ENCODE measurements at places on chromosomes 4 and X. TPM values are rescaled to one million over a fixed set of nuclear protein-coding genes. Genes with fewer than 3 reads are reported as not detected.

- no peak for DNase-seq
These were observed 156.6 kb downstream of the GRIA3 start for GRCh38 chrX:123340696-123341095.

GRCh38 chr4:12635629-12636028 lies 848.5 kb downstream of the RAB28 start:
- no peak for DNase-seq

ALAS2 gene
- total RNA-seq = 4.6 TPM

DNA sequence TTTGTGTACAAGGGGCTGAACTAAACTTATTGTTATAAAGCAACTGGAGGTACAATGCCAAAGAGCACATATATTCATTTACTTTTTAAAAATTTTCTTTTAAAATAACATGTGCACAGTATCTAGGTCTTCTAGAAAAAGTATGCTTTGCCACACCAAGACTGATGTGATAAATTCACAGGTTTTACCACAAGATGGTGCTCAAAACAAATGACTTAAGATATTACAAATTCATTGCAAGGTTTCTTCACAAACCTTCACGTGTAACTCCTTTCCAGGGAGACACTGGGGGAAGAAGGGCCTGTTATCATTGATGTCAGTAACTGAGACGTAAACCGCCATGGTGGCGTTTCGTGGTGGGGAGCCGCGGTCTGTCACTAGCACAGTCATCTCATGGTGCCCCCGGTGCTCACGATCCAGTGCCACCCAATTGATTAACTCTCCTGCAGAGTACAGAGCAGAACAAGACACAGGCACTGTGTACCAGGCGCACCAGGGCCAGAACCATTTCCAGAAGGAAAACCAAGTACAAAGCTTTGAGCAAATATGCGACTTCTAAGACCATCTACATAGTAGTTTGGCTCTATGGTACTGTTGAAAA lies 162.2 kb downstream of the DCHS2 start:
- DNase-seq = no peak

DNA sequence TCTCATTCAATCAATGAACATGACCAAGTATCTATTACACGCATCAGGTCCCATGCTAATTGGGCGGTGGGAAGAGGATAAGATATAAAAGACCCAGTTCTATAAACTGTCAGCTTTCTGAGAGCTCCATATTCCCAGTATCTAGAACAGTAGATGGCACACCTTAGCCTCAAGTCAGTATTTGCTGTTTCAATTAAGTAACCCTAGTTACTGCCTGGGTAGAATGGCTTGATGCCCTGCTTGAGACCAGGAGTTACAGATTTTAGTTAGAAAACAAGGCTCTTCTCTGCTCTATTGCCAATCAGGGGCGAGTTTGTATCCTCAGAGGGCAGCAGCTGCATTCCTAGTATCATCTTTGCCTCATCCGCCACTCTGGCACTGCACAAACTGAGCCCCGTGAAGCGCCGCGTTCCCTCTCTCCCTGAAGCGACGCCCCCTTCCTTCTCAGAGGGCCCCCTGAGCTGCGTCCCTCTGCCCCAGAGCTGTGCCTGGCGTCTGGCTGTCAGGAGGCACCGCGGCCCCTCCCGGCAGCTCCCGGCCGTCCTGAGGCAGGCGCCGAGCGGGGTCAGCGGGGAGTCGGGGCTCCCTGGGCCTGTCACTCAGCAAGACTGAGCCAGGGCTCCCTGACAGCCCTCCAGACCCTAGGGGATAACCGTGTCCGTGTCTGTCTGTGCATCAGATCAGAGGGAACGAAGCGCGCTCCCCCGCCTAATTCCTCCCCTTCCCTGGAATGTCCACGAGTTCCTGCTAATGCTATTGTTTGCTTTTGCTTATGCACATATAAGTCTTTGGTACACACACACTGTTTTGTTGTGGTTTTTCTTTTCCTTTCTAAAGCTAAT lies 212.4 kb upstream of the TTC29 start:
- no peak for DNase-seq

DNA sequence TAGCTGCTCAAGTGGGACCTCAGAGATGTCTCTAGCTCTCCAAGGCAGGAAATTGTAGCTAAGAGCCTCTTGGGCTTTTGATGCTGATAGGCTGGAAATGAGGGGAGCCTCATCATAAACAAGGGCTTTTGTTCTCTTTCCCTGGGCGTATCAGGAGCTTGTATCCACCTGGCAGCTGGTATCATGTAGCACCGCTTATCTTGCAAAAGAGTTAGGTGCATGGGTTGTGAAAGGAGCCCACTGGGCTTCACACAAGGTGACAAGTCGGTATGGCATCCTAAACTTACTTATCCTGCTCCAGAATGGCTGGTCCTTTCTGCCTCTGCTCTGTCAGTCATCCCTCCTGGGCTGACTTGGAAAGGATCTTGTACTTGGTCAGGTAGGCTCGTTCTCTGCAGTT lies 565.8 kb downstream of the GRXCR1 start:
- no peak for DNase-seq

FHDC1 gene
- 2.0 TPM for total RNA-seq

TACR3 gene
- not detected for total RNA-seq

CT45A2 gene
- total RNA-seq = not detected

DDIT4L gene
- total RNA-seq = 1.5 TPM

DNA sequence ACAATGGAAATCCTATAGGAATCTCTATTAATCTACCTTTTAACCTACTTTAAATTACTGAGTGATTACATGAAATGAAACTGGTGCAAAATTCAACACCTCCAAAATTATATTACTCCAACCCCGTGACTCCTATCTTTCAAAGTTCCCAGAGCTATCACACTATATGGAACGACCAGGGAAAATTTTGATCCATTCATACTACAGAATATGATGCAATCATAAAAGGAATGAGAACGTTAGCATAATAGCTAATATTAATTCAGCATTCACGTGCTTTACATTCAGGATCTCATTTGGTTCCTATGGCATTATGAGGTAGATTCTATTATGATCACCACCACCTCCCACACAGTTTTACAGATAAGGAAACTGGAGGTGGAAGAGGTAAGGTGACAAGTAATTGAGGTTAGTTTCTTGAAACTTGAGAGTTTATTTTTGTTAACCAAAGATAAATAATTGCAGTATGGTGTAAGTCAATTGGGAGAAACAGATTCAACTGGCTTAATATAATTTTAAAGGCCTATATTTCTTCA lies 29.4 kb upstream of the INTS6L start:
- DNase-seq = no peak

- DNase-seq = no peak
These were observed 2666.5 kb downstream of the ARAP2 start for GRCh38 chr4:33577791-33578190.

- no peak for DNase-seq
These were observed 26.5 kb downstream of the STIM2 start for GRCh38 chr4:26887143-26887542.

DNA sequence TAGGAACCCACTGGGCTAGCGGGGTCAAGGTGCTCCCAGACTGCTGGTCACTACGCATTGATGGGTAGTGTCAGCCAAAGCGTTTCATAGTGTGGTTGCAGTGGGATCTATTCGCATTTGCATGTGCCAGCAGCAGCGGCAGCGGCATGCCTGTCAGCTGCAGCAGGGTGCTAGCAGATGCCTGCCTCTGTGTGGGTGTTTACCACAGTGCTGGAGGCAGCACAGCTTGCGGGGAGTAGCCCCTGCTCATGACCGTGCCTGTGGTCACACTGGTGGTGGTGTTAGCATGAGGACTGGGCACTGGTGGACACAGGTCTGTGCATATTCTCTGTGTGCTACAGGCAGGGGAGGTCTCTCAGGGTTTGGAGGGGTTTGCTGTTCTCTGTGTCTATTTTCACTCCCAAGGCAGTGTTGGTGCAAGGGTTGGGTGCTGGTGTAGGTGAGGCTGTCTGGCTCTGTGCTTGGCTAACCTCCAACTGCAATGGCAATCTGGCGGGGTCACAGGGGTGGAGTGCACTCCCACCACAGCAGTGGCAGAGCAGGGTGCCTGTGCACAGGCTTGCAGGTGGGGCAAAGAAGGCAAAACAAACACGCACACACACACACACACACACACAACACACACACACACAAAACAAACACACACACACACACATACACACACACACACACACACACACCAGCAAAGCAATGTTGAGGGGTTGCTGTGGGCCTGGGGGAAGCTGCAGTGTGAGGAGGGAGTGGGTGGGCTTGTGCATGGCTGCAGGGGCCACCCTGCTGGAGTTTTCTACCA lies 184.4 kb downstream of the GLUD2 start:
- DNase-seq = no peak

- DNase-seq = no peak
These were observed 111.7 kb upstream of the RPS6KA3 start for GRCh38 chrX:20378233-20378920.

ZIC3 gene
- not detected for total RNA-seq

- no peak for DNase-seq
These were observed 3.0 kb upstream of the MAB21L2 start for GRCh38 chr4:150578745-150579501.

NPY1R gene
- total RNA-seq = 34.7 TPM

SSX2B gene
- not detected for total RNA-seq

ABCG2 gene
- 16.2 TPM for total RNA-seq

RTL9 gene
- 0.12 TPM for total RNA-seq

GRCh38 chr4:34220601-34221000 lies 2023.7 kb downstream of the ARAP2 start:
- no peak for DNase-seq

SCARB2 gene
- 174 TPM for total RNA-seq

ZNF185 gene
- total RNA-seq = 7.0 TPM

DNA sequence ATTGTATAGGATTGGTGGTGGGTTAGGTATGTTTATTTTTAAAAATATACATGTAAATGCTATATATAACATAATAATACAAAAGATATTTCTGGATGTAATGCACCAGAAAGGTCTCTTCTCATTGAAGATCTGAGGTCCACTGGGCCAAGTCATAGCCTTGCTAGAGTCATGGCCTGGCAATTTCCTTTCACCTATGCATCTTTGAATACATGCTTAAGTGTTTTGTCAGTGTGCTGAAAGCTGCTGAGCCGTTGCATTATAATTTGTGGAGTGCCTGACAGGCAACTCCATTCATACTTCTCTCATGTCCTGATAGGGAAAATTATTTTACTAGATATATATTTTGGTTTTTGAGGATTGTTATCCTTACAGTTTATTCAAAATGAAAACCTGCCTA lies 410.2 kb upstream of the CT83 start:
- DNase-seq = no peak

GRCh38 chrX:357693-358471 lies 28.8 kb downstream of the PPP2R3B start:
- DNase-seq = no peak

- DNase-seq = no peak
These were observed 322.4 kb upstream of the CPEB2 start for GRCh38 chr4:14679906-14680305.

DNA sequence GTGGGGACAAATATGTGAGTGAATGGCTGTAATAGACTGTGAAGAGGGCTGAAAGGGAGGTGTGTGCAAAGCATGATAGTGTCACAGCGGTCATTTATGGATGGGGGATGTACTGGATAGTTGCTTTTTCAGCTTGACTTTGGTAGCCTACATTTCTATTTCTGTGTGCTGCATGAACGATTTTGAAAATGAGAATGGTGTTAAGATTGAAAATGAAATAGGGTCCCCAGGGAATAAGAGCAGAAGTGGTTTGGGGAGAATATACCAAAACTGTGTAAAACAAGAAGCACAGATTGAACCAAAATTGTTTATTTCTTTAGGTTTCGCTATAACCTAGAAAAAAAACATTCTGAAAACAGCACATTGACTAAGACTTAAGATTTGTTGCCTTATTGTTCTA lies 58.8 kb upstream of the CLNK start:
- DNase-seq = no peak

- DNase-seq = no peak
These were observed 507.9 kb downstream of the SMARCA1 start for GRCh38 chrX:129015381-129015780.

RHOH gene
- total RNA-seq = 4.6 TPM

DNA sequence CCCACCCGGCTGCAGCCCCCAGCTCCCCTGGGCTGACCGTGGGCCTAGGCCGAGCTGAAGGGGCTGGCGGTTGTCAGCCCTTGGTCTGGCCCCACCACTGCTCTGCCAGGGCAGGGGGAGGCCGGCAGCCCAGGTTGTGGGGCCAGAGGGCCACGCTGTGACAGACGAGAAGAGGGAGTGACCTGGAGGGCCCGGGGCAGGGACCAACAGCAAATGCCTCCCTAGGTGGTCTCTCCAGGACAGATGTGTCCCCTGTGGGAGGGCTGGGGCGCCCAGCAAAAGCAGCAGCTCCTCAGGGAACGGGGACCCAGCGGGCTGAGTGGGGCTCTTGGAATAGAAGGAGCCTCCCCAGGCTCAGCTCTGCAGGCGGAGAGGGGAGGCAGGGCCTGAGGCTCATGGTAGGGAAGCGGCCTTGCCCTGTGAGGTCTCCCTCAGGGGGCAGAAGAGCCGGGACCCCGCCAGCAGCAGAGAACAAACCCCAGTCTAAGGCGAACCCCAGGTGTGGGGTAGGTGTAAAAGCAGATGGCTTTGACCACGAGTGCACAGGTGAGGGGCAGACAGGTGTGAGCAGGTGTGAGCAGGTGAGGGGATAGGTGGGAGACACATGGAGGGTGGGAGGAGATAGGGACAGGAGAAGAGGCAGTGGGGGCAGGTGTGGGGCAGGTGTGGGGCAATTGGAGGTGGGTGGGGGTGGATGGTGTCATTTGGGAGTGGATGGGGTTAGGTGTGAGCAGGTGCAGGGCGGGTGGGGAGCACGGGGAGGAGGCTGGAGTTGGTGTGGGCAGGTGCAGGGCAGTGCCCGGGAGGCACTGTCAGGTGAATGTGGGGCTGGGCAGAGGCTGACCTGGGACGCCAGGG lies 34.1 kb upstream of the SPON2 start:
- DNase-seq = peak; percentile 16

- DNase-seq = no peak
These were observed 19.6 kb downstream of the NKX3-2 start for GRCh38 chr4:13524504-13525243.

GRCh38 chr4:173478913-173479283 lies 51.1 kb downstream of the HAND2 start:
- no peak for DNase-seq

PNMA5 gene
- total RNA-seq = not detected

DNA sequence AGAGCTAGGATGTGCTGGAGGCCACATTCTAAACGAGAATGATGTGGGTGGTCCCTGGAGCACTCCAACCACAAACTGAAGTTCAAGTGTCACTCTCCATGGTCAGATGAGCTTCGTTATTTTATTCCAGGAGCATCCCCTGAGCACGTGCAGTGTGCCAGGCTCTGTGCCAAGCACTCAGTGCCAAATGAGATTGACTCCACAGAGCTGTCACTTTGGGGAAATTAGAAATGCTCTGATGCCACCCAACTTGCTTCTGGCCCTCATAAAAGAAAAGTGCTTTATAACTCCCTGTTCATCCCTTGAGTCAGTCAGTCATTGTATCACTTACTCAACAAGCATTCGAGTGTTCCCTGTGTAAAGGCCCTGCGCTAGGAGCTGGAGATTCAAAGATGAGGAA lies 91.2 kb downstream of the RTL5 start:
- DNase-seq = no peak

PDE5A gene
- 11.1 TPM for total RNA-seq

TBCK gene
- total RNA-seq = 40.0 TPM

- DNase-seq = no peak
These were observed 117.7 kb downstream of the CRLF2 start for GRCh38 chrX:1094566-1095333.

All from omental fat pad (tissue), 4 donors.